Stimulated activated naive CD4-positive, alpha-beta T cell treated with Interleukin-2 at 50 U/mL for 16 hours (primary cell): ENCODE measurements at places on chromosomes 2 and 18.

GRCh38 chr2:224883700-224884099, 158.6 kb downstream of the DOCK10 start:
- no peak for DNase-seq

GRCh38 chr2:241801611-241802420, 7.2 kb upstream of the NEU4 start:
- no peak for DNase-seq

DNA sequence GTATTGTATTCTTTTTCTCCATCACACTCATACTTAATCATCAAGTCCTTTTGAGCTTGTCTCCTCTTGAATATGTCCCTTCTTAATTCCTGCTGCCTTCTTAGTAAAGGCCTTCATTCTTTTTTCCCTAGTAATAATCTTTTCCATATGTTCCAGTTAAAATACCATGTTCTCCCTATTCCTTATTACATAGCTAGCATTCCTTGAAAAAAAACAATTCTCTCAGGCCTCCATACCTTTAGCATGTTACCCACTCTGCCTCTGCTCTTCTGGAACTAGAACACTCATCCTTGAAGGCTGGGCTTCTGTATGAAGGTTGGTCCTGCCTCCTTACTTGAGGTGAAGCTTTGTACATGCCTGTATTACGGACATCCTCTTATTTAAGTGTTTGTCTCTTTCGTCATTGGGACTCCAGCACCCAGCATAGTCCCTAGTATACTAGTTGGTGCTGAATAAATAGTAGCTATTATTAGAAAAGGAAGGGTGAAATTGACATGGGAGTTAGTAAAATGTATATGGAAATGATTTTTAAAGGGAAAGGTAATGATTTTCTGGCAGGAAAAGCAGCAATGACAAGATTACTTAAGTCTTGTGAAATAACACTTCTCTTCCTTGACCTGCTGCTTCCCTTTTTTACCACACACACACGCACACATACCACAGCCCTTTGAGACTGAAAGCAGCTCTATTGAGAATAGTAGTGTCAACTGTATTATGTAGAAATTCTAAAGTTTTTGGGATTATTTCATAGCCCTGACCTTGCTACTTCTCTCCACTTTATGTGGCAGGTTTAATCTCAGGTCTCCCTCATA, 45.6 kb downstream of the REL start:
- DNase-seq, result no peak

DNA sequence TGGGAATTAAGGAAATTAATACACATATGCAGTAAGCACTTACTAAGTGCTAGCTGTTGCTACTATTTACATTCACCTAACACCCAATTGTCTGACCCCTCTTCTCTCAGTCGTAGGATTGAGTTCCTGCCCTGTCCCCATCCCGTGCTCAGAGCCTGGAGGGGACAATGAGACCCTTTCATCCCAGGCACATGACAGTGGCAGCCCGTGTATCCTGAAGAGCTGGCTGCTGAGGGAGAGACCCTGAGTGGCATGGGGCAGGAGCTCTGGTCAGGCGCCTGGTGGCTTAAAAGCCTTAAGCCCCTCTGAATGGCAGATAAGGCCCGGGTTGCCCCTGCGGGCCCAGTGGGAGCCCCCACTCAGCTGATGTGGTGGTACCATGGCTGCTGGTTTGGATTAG, 99.0 kb downstream of the DYSF start:
- no peak for DNase-seq

DNA sequence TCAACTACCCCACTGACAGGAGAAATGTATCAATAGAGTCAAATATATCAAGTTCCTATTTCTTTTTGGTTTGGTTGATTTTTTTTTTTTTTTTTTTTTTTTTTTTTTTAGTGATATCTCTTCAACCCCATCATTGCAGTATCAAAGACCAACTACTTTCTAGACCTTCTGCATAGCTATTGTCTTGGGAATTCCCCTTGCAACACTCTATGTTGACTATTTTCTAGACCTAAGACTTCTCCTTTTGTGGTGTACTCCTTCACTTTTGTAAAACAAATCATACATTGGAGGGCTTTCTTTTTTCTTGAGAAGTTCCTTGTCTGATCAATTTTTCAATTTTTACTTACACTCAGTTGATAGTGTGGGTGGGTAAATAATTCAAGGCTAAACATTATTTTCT, 46.5 kb upstream of the NR4A2 start:
- no peak for DNase-seq

GRCh38 chr2:70391259-70391658, 89.4 kb upstream of the FAM136A start:
- DNase-seq, result no peak

GRCh38 chr2:171102802-171103201, 57.9 kb downstream of the TLK1 start:
- no peak for DNase-seq

DNA sequence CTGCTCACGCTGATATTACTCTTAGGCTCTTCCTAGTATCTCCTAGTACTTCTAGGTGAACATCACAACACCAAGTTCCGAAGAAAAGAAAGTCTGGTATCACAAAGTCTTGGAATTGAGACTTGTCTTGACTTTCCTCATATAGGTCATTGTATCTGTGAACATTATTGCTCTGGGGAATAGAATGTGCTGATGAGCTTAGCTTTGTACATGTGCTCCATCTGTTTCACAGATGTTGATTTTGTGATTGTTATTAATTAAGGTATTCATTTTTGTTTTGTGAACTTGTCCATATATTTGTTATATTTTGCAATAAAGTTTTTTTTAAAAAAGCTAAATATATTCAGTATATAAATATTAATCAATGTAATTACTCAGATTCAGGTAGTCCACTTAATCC, 111.7 kb downstream of the BABAM2 start:
- no peak for DNase-seq

DNA sequence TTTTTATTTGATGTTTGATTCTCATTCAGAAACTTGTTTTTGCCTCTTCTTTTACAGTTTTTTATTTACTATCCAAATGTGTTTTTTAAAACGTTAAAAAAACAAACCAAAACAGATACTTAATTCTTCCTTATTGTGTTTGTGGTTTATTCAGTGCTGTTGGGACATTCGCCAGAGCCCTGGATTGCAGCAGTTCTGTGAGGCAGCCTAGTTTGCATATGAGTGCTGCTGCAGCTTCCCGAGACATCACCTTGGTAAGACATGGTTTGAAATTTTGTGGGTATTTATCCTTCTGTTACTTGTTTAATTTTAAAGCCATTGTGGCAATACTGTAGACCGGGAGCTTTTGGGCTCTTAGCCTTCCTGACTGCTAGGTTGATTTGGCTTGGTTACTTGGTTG, 91.2 kb downstream of the MTA3 start:
- no peak for DNase-seq

- DNase-seq, result no peak
These were observed 28.7 kb downstream of the LBH start for GRCh38 chr2:30259827-30260679.

DNA sequence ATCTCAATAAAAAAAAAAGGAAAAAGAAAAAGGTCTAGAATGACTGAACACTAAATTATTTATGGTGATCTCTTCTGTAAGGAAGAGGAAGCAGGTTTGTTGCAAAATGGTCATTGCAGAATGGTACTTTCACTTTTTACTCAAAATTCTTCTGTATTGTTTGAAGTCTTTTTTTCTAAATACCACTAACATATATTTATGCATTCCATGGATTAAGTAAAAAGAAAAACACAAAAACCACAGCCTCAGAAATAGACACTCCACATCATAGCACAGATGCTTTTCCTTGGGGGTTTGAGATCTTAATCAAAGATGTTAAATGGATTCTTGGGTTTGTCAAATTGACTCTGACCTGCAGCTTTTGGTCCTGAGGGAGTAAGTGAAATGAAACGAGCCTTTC, 47.4 kb downstream of the RHOB start:
- no peak for DNase-seq

DNA sequence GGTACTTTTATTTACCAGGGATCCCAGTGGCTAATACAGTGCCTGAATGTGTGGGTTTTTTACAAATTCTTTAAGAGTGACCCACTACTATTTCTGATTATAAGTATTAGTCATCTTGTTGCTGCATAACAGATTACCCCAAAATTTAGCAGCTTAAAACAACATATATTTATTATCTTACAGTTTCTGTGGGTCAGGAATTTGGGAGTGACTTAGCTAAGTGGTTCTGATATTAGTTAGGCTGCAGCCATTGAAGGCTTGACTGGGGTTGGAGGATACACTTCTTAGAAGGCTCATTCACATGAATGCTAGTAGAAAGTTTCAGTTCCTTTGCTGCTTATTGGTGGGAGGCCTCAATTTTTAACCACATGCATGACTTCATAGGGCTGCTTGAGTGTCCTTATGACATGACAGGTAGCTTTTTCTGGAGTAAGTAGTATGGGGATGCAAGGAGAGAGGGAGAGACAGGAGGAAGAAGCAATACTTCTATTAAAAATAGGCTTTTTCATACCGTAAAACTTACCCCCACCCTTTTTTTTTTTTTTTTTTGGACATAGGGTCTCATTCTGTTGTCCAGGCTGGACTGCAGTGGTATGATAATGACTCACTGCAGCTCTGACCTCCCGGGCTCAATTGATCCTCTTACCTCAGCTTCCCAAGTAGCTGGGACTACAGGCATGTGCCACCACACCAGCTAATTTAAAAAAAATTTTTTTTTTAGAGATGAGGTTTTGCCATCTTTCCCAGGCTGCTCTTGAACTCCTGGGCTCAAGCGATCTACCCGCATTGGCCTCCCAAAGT, 13.3 kb upstream of the POLE4 start:
- no peak for DNase-seq

GRCh38 chr2:219059725-219060682, 717 bp downstream of the IHH start:
- DNase-seq, result no peak

GRCh38 chr18:77004555-77005380, 127.8 kb downstream of the MBP start:
- no peak for DNase-seq

DNA sequence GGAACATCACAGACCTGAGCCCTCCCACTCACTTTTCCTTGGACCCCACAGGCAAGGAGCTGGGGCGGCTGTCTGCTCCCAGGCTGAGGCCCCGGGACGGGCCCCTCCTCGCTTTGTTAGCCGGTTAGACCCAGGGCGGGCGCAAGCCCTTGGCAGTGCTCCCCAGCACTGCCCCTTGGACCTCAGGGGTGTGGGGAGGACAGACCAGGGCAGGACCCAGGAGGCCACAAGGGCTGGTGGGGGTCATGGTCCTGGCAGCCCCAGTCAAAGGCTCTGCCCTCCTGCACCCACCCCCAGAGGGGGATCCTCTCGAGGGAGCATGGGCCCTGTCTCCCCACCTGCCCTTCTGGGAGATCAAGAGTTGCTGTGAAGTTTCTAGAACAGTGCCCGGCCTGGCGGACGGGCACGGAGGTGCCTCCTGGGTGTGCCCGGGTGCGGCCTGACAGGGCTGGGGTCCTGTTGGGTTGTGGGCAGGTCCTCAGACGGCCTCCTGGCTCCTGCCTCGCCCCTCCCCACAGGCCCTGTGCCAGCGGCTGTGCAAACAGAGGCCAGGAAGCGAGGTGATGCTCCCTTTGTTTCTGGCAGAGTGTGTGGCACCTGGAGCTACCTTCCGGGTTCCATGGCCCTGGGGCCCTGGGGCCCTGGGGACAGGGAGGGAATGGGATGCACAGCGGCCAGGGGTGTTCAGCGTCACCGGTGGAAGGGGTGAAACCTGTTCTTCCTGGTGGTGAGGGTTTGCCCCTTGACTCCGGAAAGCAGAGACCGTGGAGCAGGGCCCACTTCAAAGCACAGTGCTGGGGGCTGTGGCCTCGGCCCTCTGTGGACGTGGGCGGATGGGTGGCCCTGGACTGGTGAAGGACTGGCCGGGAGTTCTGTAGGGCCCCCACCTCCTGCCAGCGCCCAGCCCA, 2.9 kb upstream of the GAL3ST2 start:
- no peak for DNase-seq

DNA sequence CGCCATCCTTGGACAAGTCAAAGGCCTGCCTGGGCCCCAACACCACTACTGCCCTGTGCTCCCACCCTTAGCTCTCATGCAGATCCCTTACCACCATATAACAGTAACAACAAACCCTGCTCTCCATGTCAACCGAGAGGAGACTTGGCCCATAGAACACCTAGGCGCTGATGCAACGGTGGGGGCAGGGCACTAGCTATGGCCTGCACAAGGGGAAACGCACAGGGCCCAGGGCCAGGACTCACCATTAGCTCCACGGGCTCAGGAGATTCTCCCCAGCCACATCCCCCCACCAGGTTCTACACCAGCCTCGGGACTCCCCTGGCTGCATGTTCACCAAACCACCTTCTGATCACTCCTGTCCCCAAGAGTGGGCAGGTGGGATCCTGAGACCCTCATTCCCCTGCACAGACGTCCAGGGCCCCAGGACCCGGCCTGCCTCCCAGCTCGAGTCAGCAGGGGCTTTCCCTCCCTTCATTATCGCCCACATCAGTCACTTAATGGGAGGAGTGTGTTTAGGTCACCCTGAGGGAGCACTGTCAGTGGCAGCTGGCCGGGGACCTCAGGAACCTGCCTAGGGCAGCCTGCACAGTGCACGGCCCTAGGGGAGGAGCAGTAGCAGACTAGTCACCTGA, 29.3 kb downstream of the ANKMY1 start:
- no peak for DNase-seq

GRCh38 chr2:32291746-32292145, 14.0 kb downstream of the YIPF4 start:
- DNase-seq, result no peak

GRCh38 chr2:49260979-49261538, 106.7 kb upstream of the FSHR start:
- DNase-seq, result no peak

DNA sequence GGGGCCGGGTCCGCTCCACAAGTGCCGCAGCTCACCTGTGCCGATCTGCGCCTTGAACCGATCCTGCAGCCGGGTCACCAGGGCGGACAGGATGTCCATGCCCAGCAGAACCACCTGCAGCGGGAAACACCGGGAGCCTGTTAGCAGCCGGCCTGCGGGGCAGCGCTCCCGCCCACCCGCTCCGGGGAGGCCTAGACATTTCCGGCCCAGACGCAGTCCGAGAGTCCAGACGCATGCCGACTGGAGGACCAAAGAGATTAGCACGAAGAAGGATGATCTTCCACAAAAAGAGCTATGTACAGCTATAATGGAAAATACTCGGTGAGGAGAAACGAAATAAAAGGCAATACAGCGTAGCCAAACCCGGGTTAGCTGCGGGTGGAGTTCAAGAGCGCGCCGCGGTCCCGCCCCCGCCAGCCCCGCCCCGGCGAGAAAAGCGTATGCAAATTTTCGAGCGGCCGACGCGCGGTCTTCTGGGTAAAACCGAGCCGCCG, 421 bp upstream of the RNU4ATAC start:
- peak; percentile 81 for DNase-seq
